ENCODE measurements at places on chromosomes 13 and 19. TPM values are rescaled to one million over a fixed set of nuclear protein-coding genes. Genes with fewer than 3 reads are reported as not detected.

The S1PR5 gene
- 1.2 TPM for total RNA-seq

The BRME1 gene
- 3.7 TPM for total RNA-seq

- DNase-seq = no peak
Measured at GRCh38 chr19:45175515-45176345, 2.3 kb downstream of the TRAPPC6A start.

- DNase-seq = no peak
Measured at GRCh38 chr13:76913898-76914297, 27.7 kb upstream of the KCTD12 start.

- DNase-seq = no peak
Measured at GRCh38 chr19:50266041-50266440, 62.6 kb downstream of the MYH14 start.

The CCL25 gene
- total RNA-seq = not detected

DNA sequence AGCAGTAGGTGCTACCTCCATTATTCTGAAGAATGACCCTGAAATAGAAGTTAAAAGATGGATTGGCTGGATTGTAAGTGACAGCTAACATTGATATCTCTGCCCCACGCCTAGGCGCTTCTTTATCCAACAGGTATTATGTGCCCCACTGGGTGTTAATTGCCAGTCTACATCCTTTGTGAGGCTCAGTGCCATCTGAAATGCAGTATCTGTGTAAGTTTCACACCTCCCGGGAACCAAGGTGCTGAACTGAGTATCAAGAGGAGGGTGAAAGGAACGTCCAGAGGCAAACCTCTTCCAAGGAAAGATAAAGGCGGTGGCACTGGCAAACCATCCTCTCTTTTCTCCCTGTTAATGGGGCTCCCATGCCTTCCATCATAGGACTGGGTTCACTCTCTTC lies 181.1 kb upstream of the UBL3 start:
- peak; percentile 66 for DNase-seq

DNA sequence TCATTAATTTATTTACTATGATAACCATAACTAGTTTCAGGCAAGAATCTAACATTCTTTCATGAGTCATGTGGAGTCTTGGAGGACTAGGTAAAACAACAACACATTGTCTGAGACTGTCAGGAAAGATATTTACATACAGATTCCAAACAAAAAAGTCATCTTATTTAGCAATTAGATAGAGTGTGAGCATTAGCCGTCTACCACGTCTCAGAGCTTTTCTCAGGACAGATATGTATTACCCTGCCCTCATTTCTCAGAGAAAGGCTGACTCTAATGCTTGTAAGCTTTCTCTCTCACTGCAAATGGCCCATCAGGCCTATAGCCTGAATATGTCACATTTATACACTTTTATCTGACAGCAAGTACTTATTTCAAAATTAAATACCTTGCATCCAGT lies 312.1 kb upstream of the PCDH20 start:
- DNase-seq = no peak

The COL4A1 gene
- 614 TPM for total RNA-seq

- no peak for DNase-seq
Measured at GRCh38 chr13:93522501-93522900, 295.9 kb downstream of the GPC6 start.

The ZNF793 gene
- 16.9 TPM for total RNA-seq

GRCh38 chr19:19657397-19657783 lies 6.1 kb downstream of the ATP13A1 start:
- DNase-seq = no peak

The GRIN2D gene
- total RNA-seq = 1.2 TPM

- no peak for DNase-seq
Measured at GRCh38 chr19:58277748-58278540, 811 bp upstream of the ZNF8 start.

- no peak for DNase-seq
Measured at GRCh38 chr13:99277629-99278028, 19.4 kb upstream of the GPR18 start.

DNA sequence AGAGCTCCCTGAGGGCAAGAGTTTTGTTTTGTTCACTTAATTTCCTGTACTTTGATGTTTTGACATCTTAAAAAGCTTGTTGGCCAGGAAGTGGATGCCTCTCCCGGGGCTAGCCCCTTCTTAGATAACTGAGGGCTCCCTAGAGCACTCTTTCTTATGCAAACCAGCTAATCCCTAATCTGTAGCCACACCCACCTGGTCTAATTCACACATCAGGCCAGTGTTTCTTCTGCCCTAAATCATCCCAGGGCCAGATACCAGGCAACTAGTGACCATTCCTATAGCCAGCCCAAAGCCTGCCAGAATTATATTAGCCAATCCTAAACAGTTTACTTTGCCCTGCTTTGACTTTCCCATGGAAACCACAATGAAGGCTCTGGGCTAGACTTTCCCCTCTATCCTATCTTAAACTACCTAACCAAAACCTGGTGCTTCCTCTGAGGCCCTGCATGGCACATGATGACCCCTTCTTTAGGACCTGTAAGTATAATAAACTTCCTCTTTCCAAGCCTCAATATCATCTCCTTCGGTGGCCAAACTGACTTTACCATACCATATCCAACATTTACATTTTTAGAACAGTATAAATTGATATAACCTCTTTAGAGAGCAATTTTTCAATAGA lies 24.8 kb downstream of the WBP4 start:
- peak; percentile 77 for DNase-seq

The PLIN4 gene
- 0.50 TPM for total RNA-seq

GRCh38 chr13:36813225-36813624 lies 5.8 kb upstream of the RFXAP start:
- DNase-seq = no peak

- peak; percentile 42 for DNase-seq
Measured at GRCh38 chr13:113647351-113648215, 10.4 kb downstream of the ATP4B start.

The VSTM1 gene
- total RNA-seq = not detected

The PNMA8B gene
- total RNA-seq = 3.0 TPM

DNA sequence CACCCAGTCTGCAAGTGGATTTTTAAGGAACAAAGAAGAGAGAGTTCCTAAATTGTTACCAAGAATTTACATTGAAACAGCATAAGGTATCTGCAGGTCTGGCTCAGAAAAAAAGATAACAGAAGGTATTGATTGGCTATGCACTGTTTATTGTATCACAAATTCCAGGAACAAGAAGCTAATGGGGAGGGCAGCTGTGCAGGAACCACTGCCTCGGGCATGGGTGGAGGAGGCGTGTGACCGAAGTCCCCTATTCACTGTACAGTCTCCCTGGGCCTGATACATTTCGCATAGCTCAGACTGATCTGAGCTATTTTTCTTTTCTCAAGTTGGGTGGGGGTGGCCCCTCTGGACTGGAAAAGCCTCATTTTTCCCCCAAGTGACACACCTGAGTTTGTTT lies 11.7 kb downstream of the NECTIN2 start:
- DNase-seq = no peak

DNA sequence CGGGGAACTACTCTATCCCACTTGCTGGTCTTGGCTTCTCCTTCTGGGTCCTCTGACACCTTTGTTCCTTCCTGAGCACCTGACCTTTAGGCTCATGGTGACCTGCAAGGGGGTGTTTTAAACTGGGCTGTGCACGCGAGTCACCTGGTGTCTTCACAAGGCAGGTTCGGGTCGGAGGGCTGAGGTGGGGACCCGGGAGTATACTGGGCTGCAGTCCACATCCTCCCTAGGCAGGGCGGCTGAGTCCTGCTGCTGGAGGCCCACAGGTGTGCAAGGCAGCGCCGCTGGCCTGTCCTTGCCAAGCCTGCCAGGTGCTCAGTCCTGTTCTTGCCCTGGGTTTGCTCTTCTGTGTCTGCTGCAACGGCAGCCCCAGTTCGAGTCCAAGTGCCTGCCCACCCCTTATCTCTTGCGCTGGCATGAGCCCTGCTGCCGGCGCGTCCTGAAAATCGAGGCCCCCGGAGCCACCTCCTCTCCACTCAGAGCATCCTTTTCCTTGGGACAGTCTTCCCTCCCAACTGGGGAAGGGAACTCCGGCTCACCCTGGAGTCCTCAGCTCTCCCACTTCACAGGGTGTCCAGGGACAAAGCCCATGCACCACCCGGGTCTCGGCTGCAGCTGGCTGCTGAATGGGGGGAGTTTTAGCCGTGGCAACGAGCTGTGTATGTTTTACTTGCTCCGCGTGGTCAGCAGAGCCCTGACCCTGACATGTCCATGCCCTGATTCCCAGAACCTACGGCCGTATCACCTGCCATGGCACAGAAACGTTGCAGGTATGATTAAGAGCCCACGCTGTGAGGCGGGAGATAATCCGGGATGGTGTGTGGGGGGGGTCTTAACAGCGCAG lies 193.5 kb downstream of the TEX29 start:
- no peak for DNase-seq

The ARHGEF1 gene
- 89.9 TPM for total RNA-seq

DNA sequence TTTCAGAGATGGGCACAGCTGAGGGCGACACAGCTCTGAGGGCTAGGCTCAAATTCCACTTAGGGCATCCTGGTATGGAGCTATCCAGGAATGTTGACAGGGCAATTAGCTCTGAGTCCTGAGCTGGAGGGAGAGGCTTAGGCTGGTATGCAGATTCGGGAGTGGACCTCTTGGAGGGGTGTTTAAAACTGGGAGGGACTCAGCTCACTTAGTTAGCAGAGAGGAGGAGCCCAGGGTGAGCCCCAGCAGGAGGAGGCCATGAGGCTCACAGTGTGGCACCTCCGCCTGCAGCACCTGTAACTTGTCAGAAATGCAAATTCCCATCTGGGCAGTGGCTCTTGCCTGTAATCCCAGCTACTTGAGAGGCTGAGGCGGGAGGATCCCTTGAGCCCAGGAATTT lies 10.2 kb upstream of the NOP53 start:
- DNase-seq = peak; percentile 86

DNA sequence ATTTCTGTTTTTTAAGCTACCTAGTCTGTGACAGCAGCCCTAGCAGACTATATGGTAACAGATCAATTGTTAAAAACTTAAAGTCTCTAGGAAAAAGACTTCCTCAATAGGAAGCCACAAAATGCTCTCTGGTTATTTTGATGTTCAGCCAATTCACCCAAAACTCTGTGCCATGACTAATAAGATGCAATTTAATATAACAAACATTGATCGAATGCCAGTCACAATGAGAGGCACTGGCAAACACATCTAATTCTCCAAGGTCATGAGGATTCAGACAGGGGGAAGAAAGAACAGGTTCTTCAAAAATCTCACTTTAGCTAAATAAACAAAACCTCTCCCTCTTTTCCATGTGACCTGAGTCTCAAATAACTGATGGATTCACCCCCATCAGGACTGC lies 107.5 kb downstream of the SUCLA2 start:
- no peak for DNase-seq

The UBE2L5 gene
- not detected for total RNA-seq

DNA sequence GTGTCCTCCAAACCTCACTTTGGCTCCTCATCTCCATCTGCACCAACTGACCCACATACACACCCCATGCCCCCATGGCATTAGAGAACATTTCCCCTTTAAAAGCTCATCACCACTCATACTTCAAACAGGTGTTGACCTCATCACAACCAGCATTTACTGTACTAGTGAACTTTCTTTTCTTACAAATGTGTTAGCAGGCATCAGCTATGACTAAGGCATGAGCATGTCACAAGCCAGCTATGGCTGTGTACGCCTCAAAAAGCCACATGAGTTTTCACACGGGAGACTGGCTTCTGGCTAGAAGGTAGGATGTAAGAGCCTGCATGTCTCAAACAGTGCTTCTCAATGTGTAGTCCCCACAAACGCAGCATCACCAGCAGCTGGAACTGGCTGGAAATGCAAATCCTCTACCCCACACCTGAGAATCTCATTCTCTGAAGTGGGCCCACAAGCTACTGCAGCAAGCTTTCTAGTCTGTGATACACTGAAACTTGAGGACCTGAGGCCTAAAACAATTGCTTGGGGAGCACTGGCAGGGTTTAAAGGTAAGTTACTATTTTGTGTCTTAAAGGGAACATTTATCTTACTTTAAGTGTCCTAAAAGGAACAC lies 66.8 kb downstream of the TUBGCP3 start:
- DNase-seq = no peak

The FFAR2 gene
- not detected for total RNA-seq

The FGF22 gene
- 0.77 TPM for total RNA-seq

- DNase-seq = no peak
Measured at GRCh38 chr13:41914552-41914951, 46.4 kb downstream of the VWA8 start.

The BRSK1 gene
- 91.4 TPM for total RNA-seq

The CFD gene
- 0.66 TPM for total RNA-seq

Data from endodermal cell (in vitro differentiated cells).